ENCODE measurements at places on chromosomes 16 and 17. TPM values are rescaled to one million over a fixed set of nuclear protein-coding genes. Genes with fewer than 3 reads are reported as not detected.

Gene TNFSF12
- 12.6 TPM for total RNA-seq

Gene RNF166
- 19.8 TPM for total RNA-seq

Gene PPP1R1B
- total RNA-seq: 45.7 TPM

Gene SCNN1B
- total RNA-seq: 10.7 TPM

Gene TBC1D26
- total RNA-seq: 0.05 TPM

Gene METTL9
- total RNA-seq: 86.1 TPM

Gene ITGA2B
- 2.4 TPM for total RNA-seq

Gene KRTAP4-1
- not detected for total RNA-seq

Gene HYDIN
- total RNA-seq: 0.80 TPM

Gene VAT1
- 169 TPM for total RNA-seq

Gene DBF4B
- 24.0 TPM for total RNA-seq

Gene WNK4
- 3.5 TPM for total RNA-seq

Gene ZNF597
- 2.7 TPM for total RNA-seq

Gene SLFN14
- total RNA-seq: not detected

Gene KCNH4
- total RNA-seq: 1.5 TPM

Gene RAB37
- total RNA-seq: 1.5 TPM

Gene TEX14
- not detected for total RNA-seq

Gene DUS1L
- 115 TPM for total RNA-seq

Gene CTF1
- 2.9 TPM for total RNA-seq

Gene HIRIP3
- 25.3 TPM for total RNA-seq

Gene MYH8
- total RNA-seq: not detected
